ENCODE measurements at places on chromosomes 1 and 21.

GRCh38 chr1:184258525-184258924, 128.3 kb upstream of the C1orf21 start:
- no peak for DNase-seq

DNA sequence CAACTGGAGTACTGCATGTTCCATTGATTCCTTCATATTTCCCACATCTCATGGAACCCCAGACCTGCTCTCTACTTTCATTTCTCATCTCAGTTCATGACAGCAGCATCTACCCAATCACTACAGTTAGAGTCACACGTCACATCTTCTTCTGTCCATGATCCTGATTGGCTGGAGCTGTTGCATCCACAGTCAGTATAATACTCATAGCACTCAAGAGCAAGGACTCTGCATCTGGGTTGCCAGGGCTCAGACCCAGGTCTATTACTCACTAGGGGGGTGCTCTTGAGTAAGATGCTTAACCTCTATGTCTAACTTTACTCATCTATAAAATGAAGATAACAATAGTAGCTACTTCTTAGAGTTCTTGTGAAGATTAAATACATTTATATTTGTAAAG, 4.4 kb upstream of the XPR1 start:
- no peak for DNase-seq

- peak; percentile 18 for DNase-seq
Observed at GRCh38 chr1:153880962-153881361, 41.8 kb downstream of the GATAD2B start.

GRCh38 chr1:6519491-6519934, 28.0 kb upstream of the PLEKHG5 start:
- DNase-seq, result no peak

DNA sequence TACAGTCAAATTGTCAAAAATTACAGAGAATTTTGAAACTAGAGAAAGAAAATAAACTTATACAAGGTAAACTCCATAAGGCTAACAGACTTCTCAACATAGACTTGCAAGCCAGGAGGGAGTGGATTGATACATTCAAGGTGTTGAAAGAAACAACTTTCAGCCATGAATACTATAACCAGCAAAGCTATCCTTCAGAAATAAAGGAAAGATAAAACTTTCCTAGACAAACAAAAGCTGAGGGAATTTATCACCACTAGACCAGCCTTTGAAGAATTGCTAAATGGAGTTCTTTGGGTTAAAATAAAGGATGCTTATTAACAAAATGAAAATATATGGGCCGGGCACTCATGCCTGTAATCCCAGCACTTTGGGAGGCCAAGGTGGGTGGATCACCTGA, 52.7 kb downstream of the C1orf185 start:
- no peak for DNase-seq

GRCh38 chr1:214648801-214649200, 45.8 kb downstream of the CENPF start:
- no peak for DNase-seq

GRCh38 chr1:45894921-45895320, 91.5 kb downstream of the MAST2 start:
- DNase-seq, result no peak

- no peak for DNase-seq
Observed at GRCh38 chr1:88021529-88021928, 662.5 kb upstream of the PKN2 start.

Measured in stimulated activated CD4-positive, alpha-beta T cell treated with anti-CD3 and anti-CD28 coated beads, Interleukin-4, amount 100 ng/mL, for 4 hours (primary cell).